ENCODE measurements at places on chromosomes 7 and 10.

DNA sequence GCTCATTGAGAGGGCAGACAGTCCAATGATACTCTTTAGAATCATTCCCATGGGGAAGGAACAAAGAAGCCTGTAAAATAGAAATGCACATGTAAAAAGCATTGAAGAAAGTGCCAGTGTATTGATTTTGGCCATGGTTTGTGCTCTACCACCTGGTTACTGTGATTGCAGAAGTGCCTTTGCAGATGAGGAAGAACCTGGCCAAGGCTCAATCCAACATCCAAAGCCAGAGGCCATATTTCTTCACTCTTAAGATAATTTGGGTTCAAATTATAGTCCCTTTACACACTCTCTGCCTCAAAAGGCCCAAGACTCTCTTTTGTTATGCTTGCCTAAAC is 122.1 kb downstream of the EGFR start:
- DNase-seq = peak; percentile 46

DNA sequence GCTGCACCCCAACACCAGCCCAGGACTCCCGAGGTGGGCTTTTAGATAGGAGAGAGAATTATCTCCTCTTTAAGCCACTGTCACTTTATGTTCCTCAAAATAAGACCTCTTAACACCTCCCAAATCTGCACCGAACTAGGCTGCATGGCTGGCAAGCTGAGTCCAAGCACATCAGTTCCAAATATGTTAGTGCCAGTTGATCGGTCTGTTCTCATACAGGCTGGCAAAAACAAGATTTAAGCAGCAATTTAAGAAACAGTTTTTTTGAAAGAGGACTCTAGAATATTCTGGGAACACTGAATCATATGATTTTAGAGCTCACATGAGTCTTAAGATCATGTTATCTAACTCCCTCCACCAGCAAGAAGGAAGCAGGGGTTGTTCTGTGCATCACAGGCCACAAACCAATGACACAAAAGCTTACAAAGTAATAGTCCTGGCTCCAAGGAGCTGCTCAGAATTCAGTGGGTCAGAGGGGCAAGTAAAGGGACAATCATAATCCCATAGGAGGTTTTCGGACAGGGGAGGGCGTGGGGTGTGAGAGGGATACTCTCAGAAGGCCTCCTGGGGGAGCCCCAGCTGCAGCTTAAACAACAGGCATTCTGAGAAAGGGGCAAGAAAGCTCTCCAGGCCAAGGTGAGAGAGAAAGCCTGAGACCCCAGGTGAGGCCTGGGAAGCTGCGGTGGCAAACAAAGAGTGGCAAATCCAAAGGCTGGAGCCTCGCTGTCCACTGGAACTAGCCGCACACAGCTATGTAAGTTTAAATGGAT is 7.1 kb downstream of the COBL start:
- no peak for DNase-seq

- DNase-seq = no peak
These were observed 65.8 kb upstream of the FRMD4A start for GRCh38 chr10:14396411-14397048.

GRCh38 chr10:22321924-22322640 is 1.2 kb downstream of the BMI1 start:
- no peak for DNase-seq

- no peak for DNase-seq
These were observed 610.0 kb downstream of the KCNMA1 start for GRCh38 chr10:77027576-77027975.

DNA sequence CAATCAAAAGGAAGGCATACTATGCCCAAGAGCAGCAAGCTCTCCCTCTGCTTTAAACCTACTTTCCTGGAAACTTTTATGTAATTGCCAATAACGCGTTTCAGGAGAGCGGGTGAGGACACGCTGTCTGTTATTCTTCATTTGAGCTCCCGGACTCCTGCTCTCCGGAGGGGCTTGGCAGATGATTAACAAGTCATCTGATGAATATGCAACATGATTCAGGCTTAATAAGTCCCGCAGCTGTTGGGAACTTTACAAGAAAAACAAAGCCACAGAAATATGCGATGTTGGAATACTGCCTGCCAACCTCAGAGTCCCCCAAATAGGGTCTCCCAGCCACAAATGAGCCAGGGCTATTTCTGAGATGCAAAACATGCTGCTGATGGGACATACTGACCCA is 348.0 kb downstream of the GPAM start:
- no peak for DNase-seq

- no peak for DNase-seq
These were observed 7.6 kb downstream of the WNT8B start for GRCh38 chr10:100470367-100470766.

- no peak for DNase-seq
These were observed 157.2 kb upstream of the TNRC18 start for GRCh38 chr7:5580714-5581395.
